Gastroesophageal sphincter (tissue), 4 donors: ENCODE measurements at places on chromosomes 16 and 17. TPM values are rescaled to one million over a fixed set of nuclear protein-coding genes. Genes with fewer than 3 reads are reported as not detected.

The DNASE1L2 gene
- total RNA-seq, result 0.27 TPM

The NEUROD2 gene
- total RNA-seq, result not detected

The TMEM92 gene
- total RNA-seq, result 0.16 TPM

The MPV17L gene
- total RNA-seq, result 7.9 TPM

The PKD1 gene
- 492 TPM for total RNA-seq

The ITGA3 gene
- total RNA-seq, result 128 TPM

The DNAJC7 gene
- 55.9 TPM for total RNA-seq

The SOX15 gene
- total RNA-seq, result 6.1 TPM

The PRSS21 gene
- total RNA-seq, result not detected

The MEFV gene
- 1.2 TPM for total RNA-seq

The CSH1 gene
- total RNA-seq, result not detected

The CLEC16A gene
- 38.3 TPM for total RNA-seq

The HSD11B2 gene
- not detected for total RNA-seq

The NCBP3 gene
- 23.7 TPM for total RNA-seq

The BAIAP3 gene
- 3.0 TPM for total RNA-seq

The FBXL19 gene
- total RNA-seq, result 11.2 TPM

The MT1M gene
- total RNA-seq, result 3.7 TPM

The BRIP1 gene
- total RNA-seq, result 0.27 TPM

The CCL5 gene
- total RNA-seq, result 2.9 TPM

The GPR179 gene
- total RNA-seq, result not detected

The ADGRG3 gene
- 0.31 TPM for total RNA-seq

The CACNG3 gene
- not detected for total RNA-seq

The CACNG4 gene
- 2.1 TPM for total RNA-seq

The KREMEN2 gene
- not detected for total RNA-seq

The NUDT16L1 gene
- total RNA-seq, result 14.8 TPM

The C17orf78 gene
- not detected for total RNA-seq
